ENCODE measurements at places on chromosomes 13 and 19.

DNA sequence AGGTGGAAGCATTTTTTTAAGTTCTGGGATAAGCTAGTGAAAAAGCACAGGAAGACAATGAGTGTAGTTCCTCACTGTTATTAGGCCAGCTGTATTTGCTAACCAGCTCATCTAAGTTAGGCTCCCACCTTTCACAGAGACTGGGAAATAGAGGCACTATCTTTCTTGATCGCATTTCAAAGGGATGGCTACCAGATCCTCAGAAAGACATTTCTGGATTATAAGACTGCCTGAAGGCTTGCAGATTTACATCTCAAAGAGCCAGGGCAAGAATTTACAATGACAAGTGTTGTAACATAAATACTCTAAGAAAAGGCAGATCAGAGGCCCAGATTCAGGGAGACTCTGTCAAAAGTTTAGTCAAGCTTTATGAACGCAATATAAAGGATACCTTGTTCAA is 1005.5 kb downstream of the PCDH9 start:
- DNase-seq, result peak; percentile 41

- no peak for DNase-seq
Observed at GRCh38 chr19:13799669-13800068, 4.4 kb downstream of the ZSWIM4 start.

DNA sequence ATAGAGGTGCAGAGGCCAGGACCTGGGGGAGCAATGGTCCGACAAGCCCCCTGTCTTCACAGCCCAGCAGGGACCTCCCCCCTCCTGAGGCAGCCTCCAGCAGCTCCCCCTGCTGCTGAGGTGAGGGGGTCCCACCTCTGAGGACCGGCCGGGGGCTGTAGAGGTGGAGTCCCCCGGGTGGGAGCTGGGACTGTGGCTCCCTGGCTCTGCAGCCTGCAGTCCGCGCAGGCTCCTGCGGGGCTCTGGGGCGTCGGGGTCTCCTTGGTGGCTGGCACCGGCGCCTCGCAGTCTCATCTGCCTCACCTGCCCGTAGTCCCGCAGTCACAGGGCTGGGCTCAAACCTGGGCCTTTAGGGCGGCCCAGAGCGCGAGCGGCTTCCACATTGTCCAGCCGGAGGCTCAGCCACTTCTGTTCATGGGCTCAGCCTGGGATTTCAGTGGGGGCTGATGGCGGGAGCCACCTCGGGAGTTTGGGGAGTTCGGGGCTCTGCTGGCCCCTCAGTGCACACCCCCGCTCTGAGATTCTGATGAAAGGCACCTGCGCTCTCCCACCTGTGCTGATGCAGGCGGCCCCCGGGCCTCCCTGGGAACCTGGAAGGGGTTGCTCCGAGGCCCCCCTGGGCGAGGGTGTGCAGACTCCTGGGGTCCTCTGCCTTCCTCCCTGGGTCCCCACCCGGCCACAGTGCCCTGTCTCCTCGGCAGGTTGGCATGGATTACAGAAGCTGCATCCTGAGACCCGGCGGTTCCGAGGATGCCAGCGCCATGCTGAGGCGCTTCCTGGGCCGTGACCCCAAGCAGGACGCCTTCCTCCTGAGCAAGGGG is 7.0 kb upstream of the ZNF554 start:
- no peak for DNase-seq

DNA sequence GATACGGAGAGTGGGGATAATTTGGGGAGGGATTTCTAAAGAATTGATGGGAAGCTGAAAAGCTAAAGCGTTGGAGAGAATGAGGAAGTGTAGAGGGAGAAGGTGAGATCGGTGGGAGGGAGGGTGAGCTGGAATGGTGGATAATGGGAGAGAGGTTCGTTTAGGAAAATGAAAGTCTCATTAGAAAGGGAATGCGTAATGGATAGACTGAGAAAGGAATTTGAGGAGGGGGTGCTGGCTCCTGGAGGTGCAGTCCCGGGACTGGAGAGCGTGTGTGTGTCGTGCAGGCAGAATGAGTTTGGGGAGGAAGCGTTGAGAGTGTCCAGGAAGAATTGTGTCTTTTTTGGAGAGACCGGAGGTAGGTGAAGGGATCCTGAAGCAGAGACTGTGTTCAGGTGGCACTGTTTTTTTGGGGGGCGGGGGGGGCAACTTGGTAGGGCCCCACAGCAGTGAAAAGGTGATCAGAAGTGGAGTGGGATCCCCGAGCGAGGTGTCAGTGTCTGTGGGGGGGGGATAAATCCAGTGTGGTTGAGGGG is 1.4 kb downstream of the ACTN4 start:
- no peak for DNase-seq

- no peak for DNase-seq
Observed at GRCh38 chr13:30898678-30899241, 7.3 kb upstream of the MEDAG start.

GRCh38 chr13:21047591-21048282 is 13.6 kb downstream of the LATS2 start:
- DNase-seq, result no peak

DNA sequence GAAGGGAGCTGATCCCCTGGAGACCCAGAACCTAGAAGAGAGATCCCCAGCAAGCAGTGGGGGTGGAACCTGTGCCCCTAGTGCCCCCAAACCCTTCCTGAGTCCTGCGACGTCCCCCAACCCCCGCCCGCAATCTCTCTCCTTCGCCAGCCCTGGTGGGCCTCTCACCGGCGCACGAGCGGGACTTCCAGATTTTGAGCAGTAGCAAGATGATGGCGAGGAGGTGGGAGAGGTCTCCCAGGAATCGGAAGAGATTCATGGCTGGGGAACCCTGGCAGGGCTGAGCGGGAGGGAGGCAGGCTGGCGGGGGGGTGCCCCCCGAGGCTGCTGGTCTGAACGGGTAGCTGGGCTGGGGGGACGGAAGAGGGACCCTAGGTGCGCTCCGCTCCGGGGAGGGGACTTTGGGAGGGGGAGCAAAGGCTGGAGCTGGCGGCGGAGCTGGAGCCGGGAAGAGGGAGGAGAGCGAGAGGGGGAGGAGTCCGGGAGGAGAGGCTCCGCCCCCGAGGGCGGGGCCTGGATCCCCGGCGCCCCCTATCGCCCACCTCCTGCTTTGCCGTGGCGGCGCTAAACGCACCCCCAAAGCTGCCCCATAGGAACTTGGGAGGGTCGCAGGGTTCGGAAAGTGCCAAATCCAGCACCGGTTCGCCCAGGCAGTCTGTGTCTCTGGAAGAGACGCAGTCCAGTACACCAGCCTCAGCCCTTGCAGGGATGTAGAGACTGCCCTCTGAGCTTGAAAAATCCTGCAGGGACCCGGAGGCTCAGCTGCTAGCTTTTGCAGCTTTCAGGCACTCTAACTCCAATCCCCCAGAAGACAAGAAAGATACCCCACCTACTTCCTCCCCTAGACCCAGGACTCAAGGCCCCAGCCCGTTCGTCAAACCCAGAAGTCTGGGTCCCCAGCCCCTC is at the start of gene KDELR1:
TSS of gene KDELR1 (minus strand) at position 452 of the 906 bp plus-strand sequence. CDS start at position 259, 193 bp downstream.
- DNase-seq, result no peak

DNA sequence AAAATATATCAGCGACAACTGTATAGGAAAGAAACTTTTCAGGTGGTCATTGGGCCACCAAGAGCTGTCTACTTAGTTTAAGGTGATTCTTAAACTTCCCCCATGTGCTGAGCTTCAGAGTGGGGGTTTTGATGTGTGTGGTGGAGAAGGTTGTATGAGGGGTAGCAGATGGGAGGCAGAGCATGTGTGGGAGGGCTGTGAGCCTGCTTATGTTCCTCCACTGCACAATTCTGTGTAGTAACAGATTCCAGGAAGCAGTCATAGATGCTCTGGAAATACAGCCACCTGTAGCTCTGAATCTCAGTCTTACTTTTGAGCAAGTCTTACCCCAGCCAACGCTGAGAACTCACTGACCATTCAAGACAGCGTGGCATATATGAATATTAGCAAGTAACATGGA is 95.3 kb upstream of the SPATA13 start:
- no peak for DNase-seq

DNA sequence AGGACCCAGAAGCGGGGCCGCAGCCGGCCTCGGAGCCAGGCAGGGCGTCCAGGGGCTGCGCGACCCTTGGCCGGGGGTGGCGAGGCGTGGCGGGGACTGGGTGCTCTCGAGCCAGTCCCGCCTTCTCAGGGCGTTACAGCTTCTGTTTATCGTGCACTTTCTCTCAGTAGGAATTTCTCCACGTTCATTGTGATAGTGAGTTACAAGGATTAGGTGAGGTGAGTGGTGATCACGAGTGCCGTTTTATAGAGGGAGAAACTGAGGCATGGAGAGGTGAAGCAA is 600 bp downstream of the AP1M1 start:
- no peak for DNase-seq

GRCh38 chr13:32903720-32904119 is 112.5 kb upstream of the KL start:
- no peak for DNase-seq

- no peak for DNase-seq
Observed at GRCh38 chr19:47239610-47240296, 8.8 kb upstream of the BBC3 start.

DNA sequence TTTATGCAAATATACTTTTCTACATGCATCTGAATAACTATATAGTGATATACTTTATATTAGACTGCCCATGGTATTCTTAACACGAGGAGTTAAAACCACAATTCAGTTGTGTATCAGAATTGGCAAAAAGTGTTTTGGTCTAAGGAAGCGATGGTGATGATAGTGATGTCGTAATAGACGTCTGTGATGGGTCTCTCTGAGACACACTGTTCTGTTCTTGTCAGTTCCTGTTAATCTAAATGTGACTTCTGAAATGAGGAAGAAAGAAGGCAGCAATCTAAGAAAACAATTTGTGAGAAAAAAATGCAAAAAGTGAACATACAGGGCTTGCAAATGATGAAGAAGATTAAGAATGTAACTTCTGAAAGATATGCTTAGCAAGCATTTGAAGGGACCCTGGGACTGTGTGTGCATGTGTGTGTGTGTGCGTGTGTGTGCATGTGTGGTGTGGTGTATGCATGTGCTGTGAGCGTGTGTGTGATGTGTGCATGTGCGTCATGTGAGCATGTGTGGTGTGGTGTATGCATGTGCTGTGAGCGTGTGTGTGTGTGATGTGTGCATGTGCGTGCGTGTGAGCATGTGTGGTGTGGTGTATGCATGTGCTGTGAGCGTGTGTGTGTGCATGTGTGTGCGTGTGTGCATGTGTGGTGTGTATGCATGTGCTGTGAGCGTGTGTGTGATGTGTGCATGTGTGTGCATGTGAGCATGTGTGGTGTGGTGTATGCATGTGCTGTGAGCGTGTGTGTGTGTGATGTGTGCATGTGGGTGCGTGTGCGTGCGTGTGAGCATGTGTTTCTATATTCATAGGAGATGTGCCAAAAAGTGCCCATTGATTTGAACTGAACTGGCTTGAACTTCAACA is 131.8 kb downstream of the IRS2 start:
- no peak for DNase-seq

DNA sequence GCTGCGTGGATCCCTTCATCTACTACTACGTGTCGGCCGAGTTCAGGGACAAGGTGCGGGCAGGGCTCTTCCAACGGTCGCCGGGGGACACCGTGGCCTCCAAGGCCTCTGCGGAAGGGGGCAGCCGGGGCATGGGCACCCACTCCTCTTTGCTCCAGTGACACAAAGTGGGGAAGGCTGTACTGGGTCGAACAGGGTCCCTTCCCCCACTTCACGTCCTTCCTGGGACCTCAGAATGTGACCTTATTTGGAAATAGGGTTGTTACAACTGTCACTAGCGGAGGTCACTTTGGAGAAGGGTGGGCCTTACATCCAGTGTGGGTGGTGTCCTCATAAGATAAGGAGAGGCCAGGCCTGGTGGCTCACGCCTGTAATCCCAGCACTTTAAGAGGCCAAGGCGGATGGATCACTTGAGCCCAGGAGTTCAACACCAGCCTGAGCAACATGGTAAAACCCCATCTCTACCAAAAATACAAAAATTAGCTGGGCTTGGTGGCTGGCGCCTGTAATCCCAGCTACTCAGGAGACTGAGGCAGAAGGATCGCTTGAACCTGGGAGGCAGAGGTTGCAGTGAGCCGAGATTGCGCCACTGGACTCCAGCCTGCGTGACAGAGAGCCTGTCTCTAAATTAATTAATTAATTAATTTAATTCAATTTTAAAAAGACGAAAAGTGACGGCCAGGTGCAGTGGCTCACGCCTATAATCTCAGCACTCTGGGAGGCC is 1.8 kb downstream of the F2RL3 start:
- DNase-seq, result no peak

- no peak for DNase-seq
Observed at GRCh38 chr19:5057860-5058259, 88.9 kb downstream of the KDM4B start.

DNA sequence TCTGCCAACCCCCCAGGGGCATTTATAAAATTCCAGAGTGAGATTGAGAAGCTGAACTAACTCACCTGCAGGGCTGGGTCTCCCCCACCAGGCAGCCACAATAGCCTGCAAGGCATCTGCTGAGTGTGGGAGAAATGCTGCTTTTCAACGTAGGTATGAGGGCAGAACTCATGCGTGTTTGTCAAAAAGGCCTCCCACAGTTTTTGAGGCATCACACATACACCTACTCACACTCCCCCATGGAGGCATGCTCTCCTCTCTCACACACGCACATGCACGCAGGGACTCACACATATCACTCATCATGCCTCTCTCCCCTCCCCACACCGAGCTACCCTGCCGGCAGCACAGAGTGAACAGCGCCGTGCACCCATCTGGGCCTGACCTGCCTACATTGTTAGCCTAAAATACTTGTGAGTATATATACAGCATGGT is 390.5 kb downstream of the FGF9 start:
- DNase-seq, result no peak

GRCh38 chr19:56973713-56974555 is 133.4 kb upstream of the PEG3 start:
- DNase-seq, result no peak

- peak; percentile 55 for DNase-seq
Observed at GRCh38 chr13:95403349-95404140, 102.3 kb upstream of the ABCC4 start.

DNA sequence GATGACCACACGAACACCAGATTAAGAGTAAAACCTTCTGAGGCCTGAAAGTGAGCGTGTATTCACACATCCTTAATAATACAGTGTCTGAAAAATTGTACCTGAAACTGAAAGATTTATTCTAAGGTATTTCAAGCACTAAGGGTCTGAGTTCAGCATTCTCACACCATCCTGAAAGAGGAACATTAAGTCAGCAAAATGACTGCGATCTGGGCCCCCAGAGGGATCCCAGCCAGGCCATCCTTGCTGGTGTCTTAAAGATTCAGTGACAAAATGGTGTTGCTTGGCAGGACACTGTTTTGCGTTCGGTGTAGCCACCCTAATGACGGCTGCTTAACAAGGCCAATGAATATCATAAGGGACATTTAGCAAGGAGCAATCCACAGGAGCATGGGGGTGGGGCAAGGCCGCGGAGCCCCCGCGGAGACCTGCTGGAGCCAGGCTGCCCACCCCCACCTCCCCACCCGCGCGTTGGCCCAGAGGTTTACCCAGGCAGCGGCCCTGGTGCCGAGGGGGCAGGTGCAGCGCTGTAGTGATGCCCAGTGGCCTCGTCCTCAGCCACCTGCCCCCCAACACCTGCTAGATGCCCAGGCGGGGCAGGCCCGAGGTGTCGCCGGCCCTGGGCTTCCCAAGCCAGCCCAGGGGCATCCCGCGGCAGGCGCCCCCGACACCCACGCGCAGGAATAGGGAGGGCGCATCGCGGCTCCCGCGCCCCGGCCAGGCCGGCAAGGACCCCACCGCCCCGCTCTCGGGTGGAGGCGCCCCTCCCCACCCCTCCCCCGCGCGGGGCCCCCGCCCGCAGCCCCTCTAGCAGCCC is 742 bp downstream of the NALCN start:
- no peak for DNase-seq

Measured in iPS DF 6.9 (cell line).